ENCODE measurements at places on chromosomes 5 and 9.

GRCh38 chr5:137641148-137641547, 94.7 kb downstream of the KLHL3 start:
- no peak for DNase-seq

DNA sequence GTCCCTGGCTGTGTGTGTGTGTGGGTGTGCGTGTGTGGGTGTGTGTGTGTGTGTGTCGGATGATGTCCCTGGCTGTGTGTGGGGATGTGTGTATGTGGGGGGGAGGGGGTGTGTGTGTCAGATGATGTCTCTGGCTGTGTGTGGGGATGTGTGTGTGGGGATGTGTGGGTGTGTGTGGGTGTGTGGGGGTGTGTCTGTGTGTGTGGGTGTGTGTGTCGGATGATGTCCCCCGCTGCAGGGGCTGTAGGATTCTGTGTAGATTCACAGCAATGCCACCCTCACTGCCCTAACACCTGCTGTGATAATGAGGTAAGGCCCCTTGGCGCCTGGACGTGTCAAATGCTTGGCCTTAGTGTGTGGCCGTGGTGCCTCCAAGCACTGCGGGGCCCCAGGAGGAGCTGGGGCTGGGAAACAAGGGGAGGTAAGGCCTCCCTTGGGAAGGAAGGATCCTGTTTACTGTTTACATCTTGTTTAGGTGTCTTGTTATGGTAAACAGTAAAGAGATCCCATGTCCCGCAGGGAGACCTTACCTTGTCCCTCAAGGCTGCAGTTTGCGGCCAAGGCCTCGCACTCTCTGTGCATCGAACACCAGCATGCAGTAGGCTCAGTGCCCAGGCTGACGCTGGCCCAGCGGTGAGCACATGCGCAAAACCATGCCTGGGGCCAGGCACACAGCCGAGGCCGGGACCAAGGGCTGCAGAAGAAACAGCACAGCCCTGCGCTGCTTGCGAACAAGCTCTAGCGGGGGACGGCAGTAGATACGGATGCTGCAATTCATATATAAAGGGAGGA, 24.1 kb downstream of the AHRR start:
- no peak for DNase-seq

GRCh38 chr9:18743971-18744370, 270.0 kb downstream of the ADAMTSL1 start:
- DNase-seq: peak; percentile 57

DNA sequence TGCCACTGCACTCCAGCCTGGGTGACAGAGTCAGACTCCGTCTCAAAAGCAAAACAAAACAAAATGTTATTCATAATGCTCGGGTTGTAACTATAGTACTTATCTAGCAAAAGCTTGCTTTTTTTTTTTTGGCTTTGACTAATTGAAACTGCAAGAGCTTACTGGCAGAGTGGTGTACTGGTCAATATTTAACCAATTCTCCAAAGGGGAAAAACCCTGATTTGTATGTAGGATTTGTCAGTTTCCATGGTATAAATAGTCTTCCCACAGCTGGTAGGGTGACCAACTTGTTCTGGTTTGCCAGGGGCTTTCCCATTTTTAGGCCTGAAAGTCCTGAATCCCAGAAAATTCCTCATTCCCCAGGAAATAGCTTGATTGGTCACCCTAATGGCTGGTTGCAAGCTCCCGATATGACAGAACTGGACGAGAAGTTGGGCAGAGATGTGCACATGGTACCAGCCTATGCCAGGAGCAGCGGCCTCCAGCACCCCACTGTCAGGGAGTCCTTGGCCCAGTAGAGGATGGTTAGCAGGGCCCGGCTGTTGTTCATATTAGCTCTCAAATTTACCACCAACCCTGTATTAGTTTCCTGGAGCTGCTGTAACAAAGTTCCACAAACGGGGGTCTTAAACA, 58.0 kb downstream of the FXN start:
- DNase-seq: no peak

GRCh38 chr9:102728946-102729345, 266.2 kb upstream of the CYLC2 start:
- no peak for DNase-seq

DNA sequence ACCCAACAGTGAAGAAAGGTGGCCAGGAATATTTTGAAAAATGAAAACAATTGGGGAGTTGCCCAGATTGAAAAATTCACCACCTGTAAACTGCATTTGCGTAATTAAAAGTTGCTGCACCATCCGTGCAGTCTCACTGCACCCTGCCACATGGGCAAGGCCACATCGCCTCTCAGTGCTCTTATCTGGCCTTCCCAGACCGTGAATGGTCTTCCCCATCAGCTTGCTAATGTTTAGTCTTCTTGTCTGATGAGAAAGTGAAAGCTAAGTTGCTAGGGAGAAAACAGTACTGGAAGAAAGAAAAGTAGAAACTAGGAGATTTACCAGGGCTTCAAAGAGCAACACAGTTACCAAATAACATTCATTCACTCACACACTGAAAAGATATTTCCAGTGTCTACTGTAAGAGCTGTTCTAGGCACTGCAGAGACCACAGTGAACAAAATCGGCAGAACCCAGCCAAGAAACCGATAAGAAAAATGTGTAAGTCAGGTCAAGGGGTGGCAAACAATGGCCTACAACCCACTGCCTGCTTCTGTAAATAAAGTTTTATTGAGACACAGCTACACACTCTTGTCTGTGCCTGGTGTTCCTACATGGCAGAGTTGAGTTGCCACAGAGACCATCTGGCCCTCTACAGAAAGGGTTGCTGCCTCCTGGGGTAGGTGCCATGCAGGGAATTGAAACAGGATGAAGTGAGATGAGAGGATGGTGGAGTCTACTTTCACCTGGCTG, 51.2 kb upstream of the CTSL start:
- DNase-seq: no peak

Data from EH (cell line).